ENCODE measurements at places on chromosomes 7 and 10.
A peak's percentile ranks its signal among the peaks of the same experiment; 100 is the strongest.

- no peak for DNase-seq
Measured at GRCh38 chr7:13727751-13728150, 261.7 kb downstream of the ETV1 start.

DNA sequence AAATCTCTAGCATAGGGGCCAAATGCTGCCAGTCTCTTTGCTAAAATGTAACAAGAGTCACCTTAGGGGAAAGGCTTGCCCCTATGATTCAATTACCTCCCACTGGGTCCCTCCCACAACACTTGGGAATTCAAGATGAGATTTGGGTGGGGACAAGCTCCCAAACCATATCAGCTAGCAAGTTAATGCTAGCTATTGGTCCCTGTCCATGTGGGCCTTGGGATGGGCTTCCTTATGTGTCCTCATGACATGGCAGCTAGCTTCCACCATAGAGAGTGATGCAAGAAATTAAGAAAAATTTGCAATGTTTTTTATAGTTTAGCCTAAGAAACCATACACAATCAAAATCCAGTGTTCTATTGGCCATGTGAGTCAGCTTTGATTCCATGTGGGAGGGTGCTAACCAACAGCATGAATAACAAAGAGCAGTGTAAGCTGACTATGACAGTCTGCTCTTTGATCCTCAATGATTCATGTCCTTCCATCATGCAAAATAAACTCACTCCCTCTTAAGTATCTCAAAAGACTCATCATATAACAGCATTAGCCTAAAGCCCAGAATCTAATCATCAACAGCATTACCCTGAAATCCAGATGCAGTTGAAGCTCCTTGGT, 21.7 kb upstream of the ZNF365 start:
- DNase-seq, result no peak

- no peak for DNase-seq
Measured at GRCh38 chr7:45685619-45686240, 111.6 kb downstream of the ADCY1 start.

DNA sequence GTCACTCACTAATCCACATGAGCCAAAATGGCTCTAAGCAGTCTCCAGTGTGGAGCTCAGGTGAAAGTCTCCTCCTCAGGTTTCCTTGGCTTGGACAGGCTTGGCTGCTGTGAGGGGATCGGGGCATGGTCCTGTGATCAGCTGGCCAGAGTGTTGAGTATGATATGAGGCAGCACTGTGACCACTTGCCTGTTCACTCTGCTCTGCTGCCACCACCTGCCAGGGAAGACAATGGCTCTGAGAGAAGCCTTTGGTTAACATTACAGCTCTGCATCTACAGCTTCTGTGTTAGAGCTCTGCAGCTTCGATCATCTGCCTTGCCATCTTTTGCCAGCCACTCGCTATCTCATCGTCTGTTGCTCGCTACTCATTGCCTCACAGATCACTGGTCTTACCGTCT, 20.1 kb upstream of the PTN start:
- DNase-seq, result no peak

GRCh38 chr10:74944205-74944604, 117.8 kb downstream of the KAT6B start:
- no peak for DNase-seq

DNA sequence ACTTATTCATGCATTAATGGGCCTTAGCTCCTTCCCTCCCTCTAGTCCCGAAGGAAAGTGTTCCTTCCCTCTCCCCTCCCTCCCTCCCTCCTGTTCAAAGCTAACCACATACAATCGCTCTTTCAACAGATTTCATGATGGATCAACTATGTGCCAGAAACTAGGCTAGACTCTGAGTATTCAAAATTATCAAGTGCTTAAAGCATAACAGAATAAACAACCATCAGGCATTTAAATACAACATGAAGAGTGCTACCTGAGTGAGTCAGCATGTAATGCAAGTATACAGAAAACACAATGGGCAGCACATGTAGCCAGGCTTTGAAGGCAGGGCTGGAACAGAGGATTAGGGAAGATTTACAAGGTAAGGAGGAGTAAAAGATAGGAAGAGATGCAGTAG, 11.3 kb downstream of the CHCHD3 start:
- no peak for DNase-seq

- DNase-seq, result no peak
Measured at GRCh38 chr10:84008878-84009277, 130.4 kb upstream of the GHITM start.

DNA sequence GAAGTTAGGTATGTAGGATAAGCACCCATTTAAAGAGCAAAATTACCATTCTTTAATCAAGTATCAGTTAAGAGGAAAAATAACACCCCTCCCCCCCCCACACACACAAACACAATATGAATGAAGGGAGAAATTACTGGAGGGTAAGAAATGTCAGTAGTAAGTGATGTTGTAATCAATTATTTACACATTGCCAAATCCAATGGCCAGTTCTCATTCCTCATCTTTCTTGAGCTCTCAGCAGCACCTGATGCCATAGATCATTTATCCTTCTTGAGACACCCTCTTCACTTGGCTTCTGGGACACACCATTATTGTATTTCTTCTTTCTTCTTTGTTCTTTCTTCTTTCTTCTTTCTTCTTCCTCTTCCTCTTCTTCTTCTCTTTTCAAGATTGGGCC, 33.7 kb upstream of the FAM3C start:
- no peak for DNase-seq

DNA sequence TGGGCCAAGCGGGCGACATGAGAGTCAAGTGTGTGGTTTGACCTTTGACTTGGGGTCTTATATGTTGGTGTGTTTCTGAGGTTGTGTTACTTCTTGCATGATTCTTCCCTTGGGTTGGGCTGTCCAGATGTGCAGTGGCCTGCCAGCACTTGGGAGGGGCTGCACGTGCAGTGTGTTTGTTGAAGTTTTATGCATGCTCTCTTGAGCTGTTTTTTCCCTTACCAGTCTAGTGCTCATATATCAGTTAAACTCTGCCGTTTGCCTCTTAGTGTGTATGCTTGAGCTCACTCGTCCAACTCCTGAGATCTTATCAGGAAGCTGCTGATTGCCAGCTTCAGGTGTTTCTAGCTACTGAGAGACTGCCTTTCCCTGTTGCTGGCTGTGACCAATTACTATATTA, 23.1 kb downstream of the SP4 start:
- DNase-seq, result no peak

- no peak for DNase-seq
Measured at GRCh38 chr10:15420858-15421257, 49.8 kb upstream of the FAM171A1 start.

DNA sequence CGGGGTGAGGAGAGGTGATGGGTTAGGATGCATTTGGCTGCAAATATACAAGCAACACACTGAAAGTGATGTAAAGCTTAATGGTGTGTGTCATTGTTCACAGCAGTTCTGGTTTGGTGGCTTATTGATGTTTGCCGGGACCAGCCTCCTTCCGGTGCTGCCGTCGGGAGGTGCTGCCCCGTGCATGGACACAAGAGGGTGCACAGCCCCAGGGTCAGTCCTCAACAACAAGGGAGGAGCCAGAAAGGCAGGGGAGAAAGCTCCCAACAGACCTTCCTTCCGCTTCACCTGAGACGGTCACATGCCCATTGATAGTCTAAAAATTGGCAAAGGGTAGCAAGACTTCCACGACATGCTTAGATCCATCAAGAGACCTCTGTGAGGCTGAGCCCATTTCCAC, 9.5 kb downstream of the RNF32 start:
- no peak for DNase-seq

GRCh38 chr7:25858525-25859411, 293.2 kb upstream of the NFE2L3 start:
- peak; percentile 91 for DNase-seq
